ENCODE measurements at places on chromosomes 16 and 17.
A peak's percentile ranks its signal among the peaks of the same experiment; 100 is the strongest.

DNA sequence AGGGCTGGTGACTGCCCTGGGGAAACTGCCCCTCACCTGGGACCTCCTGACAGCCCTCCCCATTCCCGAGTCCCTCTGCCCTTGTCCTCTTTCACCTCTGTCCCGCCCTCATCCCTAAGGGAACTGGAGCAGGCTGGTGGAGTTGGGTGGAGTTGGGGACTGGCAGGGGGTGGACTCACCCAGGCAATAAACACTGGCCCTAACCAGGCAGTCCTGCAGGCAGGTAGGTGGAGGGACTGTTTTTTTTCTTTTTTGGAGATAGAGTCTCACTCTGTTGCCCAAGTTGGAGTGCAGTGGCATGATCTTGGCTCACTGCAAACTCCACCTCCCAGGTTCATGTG lies 11.7 kb downstream of the GCGR start:
- no peak for DNase-seq

DNA sequence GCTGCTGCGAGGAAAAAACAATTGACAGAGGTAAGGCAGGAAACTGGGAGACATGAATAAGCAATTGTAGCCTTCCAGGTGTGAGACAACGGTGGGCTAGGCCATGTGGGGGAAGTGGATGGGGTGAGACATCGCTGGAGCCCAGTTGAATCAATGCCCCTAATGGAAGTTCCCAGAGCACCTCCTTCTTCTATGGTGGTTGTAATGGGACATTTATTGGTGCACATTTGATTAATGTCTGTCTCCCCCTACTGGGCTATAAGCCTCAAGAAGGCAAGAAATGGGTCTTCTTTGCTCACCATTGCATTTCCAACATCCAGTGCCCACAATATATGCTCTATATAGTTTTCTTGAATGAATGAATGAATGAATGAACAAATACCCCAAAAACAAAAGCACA lies 22.7 kb upstream of the CD300E start:
- DNase-seq: peak; percentile 64

GRCh38 chr17:967122-967521 lies 12.5 kb downstream of the NXN start:
- no peak for DNase-seq

DNA sequence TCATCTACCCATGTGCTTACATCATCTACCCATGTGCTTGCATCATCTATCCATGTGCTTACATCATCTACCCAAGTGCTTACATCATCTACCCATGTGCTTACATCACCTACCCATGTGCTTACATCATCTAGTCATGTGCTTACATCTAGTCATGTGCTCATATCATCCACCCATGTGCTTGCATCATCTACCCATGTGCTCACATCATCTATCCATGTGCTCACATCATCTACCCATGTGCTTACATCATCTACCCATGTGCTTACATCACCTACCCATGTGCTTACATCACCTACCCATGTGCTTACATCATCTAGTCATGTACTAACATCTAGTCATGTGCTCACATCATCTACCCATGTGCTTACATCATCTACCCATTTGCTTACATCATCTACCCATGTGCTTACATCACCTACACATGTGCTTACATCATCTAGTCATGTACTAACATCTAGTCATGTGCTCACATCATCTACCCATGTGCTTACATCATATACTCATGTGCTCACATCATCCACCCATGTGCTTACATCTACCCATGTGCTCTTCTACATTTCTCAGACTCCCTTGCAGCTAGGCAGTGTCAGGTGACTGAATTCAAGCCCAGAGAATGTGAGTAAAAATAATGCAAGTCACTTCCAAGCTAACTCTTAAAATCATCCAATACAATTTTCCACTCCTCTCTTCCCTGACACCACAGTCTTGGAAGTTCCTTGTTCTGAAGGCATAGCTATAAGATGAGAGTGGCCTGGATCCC lies 196.8 kb downstream of the CBLN1 start:
- no peak for DNase-seq

GRCh38 chr17:49690256-49690655 lies 12.4 kb upstream of the SPOP start:
- no peak for DNase-seq

DNA sequence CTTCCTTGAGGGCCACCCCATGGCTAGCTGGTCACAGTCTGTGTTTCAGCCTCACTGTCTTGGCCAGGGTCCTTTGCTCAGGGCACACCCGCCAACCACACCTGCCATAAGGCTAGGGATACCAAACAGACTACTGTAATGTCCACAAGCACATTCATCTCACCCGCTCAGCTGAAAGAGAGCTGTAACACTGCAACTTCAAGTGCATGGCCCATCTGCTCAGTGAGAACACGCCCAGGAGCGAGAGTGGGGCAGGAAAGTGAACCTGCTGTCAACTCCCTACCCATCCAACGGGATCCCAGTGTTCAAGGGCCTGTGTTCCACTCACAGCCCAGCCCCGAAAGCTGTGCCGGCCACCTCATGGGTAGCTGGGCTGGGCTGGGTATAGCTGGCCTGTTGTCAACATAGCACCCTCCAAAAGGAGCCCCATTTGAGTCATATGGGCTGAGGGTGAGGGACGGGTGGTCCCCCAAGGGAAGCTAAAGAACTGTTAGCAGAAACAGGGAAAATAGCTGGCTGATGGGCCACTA lies 55.7 kb downstream of the SCNN1B start:
- DNase-seq: no peak

- peak; percentile 74 for DNase-seq
These were observed 3.8 kb downstream of the ZNF821 start for GRCh38 chr16:71880176-71880575.

DNA sequence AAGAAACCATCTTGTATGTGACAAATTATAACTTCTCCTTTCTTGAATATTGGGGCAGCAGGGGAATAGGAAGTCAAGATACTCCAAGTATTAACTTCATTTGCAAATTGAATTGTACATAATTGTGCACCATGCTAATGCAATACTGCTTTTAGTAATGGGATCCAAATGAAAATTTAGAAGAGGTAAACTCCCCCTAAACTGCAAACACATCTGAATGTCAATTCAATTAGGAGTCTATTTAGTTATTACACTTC lies 4.5 kb downstream of the STAT5B start:
- no peak for DNase-seq

DNA sequence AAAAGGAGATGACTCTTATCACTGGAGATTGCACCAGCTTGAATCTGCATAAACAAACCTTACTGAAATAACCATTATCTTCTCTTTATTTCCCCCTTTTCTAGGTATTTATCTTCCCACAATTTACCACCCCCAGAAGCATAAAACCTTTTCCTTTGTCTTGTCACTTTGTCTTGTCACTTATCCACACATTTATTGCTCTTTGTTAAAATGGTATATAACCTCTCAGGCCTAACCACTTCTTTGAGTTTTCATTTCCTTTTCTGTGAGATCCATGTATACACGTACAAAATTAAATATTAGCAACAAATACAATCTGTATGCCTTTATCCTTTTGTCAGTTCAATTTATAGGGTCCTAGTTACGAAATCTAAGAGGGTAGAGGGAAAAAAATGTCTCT lies 122.9 kb downstream of the CACNG3 start:
- DNase-seq: no peak

All from inflammatory macrophage treated with lipopolysaccharide for 1 hour (primary cell).